ENCODE measurements at places on chromosomes 2 and 18. TPM values are rescaled to one million over a fixed set of nuclear protein-coding genes. Genes with fewer than 3 reads are reported as not detected.

DNA sequence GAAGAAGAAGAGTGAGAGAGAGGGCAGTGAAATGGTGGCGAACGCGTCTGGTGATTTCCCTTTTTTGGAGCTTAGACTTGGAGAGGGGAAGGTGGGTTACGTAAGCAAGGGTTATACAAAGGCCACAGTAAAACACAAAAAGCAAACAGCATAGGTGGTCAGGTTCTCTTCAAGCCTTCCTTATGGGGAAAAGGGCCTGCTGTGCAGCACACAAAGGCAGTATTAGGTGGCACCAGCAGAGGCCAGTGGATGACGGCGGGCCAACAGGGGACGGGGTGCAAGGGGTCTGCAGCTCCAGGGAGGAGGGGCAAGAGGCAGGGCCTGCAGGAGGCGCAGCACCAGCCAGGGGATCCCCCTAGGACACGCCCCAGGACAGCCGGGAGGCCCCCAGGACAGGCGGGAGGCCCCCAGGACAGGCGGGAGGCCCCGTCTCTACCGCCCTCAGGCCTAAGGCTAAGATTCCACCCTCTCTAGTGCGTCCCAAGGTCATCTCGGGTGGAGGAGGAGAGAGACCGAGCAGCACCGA lies 32.6 kb upstream of the NPC1 start:
- DNase-seq = no peak

RAB6D gene
- not detected for total RNA-seq

DNA sequence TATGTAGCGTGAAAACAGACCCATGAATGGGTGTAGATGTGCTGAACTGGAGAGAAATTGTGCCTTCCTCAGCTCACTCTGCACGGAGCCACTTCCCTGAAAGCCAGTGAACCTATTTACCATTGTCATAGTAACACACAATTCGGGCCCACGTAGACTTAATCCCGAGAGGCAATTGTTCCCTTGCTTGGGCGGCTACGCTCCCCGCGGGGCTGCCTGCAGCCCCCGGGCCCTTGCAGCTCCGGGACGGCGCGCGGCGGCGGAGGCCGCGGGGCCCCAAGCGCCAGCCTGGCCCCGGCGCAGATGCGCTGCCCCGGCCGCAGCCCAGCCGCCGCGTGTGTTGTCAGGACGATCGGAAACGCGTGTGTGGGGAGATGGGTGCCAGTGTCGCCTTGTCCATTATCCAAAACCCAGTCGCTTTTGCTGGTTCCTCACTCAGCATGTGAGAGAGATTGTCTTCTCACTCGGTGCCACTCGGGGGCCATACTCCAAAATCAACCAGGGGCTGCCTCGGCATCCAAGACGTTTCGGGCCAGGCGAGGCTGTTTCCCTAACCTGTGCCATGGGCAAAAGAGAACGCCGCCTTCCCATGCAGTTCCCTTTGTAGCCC lies 17.9 kb upstream of the LRRTM1 start:
- no peak for DNase-seq

DNA sequence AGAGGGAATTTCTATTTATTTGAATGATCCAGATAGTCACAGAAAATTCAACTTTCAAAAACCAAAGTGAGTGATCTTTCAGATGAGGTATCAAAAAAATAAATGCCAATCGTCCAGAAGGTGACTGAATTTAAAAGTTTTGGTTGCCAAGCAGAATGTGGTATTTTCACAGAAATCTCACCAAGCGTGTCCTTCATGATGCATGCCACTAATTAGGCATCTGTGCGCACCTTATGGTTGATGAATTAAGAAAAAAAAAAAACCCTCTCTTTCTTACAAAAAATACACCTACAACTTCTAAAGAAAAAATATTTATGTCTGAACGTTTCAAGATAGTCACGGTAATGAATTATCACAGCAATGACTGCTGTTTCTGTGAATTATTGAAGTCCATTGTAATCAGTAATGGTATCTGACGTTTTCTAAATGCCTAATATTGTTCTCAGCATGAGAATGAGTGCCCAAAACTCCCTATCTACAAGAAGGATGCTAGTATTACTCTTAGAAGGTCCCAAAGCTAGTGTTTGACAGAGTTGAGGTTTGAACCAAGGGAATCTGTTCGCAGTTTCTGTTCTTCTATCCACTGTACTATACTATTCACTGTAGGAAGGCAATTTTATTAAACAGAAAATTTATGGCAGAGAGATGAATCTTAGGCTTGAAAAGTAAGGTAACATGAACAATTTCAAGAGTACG lies 219.6 kb upstream of the NETO1 start:
- DNase-seq = no peak

All from PC-3 (cell line).